ENCODE measurements at places on chromosomes 3 and 15. TPM values are rescaled to one million over a fixed set of nuclear protein-coding genes. Genes with fewer than 3 reads are reported as not detected.

GRCh38 chr3:170360916-170361315 is 3.4 kb downstream of the SKIL start:
- H3K4me1 ChIP-seq: peaks cover 43% of the 10 kb centered on the region
- DNase-seq: no peak
- peak overlapping the region; percentile 90 for H3K27ac ChIP-seq
- no peaks in the 10 kb centered on the region for H3K27me3 ChIP-seq
- H3K4me3 ChIP-seq: peak overlapping the region; percentile 67

DNA sequence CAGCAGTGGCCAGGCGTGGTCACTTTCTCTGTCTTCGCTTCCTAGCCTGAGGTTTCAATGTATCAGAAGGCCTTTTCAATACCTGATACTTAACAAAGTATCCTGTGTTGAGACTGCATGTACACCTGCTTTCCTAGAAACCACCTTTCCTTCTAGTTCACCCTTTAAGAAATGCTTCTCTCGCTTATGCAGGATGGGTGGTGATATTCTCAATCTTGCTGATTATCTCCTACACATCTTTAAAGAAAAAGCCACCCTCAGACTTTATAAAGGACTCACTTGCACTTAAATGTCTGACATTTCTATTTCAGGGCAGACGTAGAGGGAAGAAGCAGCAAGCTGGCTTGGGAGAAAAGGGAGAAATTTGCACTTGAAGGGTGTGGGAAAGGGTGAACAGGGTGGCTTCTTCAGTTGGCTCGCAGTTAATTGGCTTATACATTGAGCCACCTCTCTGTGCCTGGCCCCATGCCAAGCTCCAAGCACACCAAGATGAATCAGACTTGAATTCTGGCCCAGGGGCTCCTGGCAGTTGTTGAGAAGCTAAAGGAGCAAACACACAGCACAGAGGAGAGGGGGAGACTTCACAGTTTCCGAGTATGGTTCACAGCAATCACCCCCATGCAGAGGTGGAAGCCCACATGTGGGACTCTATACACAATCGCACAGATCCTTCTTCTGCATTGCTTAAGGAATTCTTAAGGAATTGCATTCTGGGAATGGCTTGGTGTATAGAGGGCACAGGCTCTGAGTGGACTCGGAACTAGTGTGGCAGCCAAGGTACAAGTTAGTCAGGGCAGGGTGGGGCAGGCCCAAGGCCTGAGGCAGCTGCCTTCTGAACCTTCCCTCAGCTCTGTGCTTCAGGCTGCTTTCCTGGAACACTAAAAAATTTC is 1.3 kb downstream of the ARL6IP5 start:
- peak overlapping the region; percentile 68 for H3K27ac ChIP-seq
- no peaks in the 10 kb centered on the region for H3K27me3 ChIP-seq
- H3K4me1 ChIP-seq: peaks cover 78% of the 10 kb centered on the region
- H3K4me3 ChIP-seq: peak overlapping the region; percentile 80

DNA sequence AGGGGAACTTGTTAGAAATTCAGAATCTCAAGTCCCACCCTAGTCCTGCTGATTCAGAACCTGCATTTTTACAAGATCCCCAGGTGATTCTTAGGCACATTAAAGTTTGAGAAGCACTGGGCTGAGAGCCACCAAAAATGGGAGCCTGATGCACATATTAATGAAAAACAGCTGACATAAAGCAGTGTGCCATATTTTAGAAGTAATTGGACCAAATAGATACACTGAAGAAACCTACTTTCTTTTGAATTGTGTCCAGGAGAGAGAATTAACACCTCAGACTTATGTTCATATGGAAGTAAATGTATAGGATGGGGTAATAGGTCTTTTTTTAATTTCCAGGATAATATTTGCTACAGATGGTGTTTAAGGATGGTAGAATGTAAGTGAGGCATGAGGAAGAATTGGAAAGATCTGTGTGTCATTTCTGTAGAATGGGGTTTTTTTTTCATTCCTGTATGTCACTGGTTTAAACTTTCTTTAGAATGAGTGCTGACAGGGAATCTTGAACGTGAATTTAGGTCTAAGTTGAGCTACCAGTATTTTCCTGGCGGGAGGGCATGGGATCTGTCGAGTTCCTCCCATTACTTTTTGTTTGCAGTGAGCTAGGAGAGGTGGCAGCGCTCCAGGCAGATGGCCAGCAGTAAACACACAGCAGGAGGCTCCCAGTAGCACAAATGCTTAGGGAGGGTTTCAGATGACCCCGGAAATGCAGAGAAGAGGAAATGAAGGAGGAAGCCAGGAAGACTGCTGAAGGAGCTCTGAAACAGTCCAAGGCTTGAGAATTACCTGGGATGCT is 185.6 kb downstream of the PLCL2 start:
- no peak overlapping the region for H3K27ac ChIP-seq
- DNase-seq: no peak
- H3K4me3 ChIP-seq: no peak overlapping the region
- H3K27me3 ChIP-seq: no peaks in the 10 kb centered on the region
- H3K4me1 ChIP-seq: no peaks in the 10 kb centered on the region

DNA sequence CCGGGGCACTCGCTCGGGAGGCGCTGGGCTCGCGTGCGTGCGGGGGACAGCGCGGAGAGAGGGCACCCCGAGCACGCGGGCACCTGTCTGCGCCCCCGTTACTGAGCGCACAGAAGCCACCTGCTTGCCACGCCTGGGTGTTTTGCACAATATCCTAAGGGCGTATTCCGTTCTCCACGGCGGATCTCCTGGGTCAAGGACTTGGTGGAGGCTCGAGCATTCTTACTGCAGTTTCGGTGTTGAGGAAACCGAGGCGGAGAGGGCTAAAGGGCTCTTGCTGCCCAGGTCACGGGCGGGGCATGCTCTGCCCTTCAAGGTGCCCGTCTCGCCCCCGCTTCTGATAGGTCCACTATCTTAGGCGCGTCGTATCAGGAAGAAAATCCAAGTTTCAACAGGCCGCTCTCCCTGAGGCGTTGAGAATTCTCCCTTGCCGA is 526 bp downstream of the GPD1L start:
- H3K27me3 ChIP-seq: no peaks in the 10 kb centered on the region
- H3K4me1 ChIP-seq: peaks cover 17% of the 10 kb centered on the region
- no peaks in the 10 kb centered on the region for H3K36me3 ChIP-seq
- peak overlapping the region; percentile 63 for H3K4me3 ChIP-seq

DNA sequence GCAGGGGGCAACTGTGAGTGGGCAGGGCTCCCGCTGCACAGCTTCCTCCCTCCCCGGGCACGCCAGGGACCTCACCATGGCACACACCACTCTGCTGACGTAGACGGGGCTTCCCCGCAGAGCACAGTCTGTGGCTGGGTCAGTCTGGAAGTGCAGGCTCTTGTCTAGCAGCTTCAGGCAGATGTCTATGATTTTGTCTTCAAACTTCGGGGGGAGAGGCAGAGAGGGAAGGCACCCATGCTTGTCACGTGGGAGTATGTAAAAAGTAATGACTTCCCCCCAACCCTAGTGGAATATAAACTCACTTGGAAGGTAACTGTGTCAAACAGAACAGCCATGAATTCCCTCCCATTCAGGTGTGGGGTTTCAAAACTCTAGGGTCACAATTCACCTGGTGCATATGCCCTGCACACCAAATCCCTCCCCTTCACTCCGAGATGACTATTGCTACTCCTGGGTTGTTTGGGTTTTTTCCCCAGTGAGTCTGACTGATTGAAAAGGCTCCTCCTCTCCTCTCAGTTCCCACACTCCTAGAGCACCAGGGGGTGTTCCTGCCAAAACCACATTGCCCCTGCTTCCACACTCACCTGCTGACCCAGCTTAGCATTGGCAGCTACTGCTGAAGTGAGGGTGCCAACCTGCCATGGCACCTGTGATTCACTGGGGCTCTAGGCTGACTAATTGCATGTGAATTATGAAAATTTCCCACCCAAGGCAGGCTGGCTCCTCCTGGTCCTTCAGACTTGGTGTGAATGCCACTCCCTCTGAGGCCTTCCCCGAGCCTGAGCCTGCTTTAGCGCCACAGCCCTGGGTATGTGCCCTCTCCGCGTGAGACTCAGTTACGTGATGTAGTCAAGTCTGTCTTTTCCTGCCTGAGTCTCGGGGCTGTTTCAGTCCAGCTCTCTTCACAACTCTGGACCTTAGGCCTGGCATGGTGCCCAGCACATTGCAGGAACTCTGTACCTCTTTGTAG is 13.0 kb downstream of the TGM5 start:
- H3K27me3 ChIP-seq: peaks cover 3% of the 10 kb centered on the region
- H3K4me1 ChIP-seq: no peaks in the 10 kb centered on the region
- peak; percentile 30 for DNase-seq
- H3K36me3 ChIP-seq: no peaks in the 10 kb centered on the region
- no peak overlapping the region for H3K4me3 ChIP-seq

- no peak overlapping the region for H3K4me3 ChIP-seq
- no peak for DNase-seq
- peaks cover 5% of the 10 kb centered on the region for H3K27me3 ChIP-seq
- H3K27ac ChIP-seq: no peak overlapping the region
- no peaks in the 10 kb centered on the region for H3K4me1 ChIP-seq
- H3K36me3 ChIP-seq: no peaks in the 10 kb centered on the region
These were observed 199.7 kb downstream of the RPLP1 start for GRCh38 chr15:69652293-69652692.

DNA sequence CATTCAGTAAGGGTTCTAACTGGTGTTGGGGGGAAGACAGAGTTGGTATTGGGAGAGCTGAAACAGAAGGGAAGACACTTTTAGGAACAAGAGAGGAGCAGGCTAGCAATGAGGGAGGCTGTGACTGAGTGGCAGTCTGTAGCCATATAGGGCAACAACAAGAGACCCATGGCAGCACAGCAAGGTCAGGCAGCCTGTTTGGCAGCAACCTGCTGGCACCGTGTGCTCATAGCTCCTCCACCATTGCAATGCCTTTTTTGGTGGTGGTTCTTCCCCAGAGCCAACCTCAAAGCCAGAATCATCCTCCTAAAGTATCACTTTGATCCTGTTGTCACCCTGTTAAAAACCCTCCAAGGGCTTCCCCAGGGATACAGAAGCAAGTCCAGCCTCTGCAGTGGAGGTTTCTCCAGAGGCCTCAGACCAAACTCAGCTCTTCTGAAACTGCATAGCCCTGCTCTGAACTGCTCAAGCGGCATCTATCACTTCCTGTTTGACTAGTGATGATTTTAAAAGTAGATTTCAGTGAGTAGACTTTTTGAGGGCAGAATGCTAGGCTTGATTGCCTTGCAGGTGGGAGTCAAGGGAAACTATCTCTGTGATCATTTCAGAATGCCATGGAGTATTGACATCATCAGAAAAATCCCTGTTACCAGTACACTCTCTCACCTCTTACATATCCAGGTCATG is 176.9 kb downstream of the STAC start:
- H3K4me1 ChIP-seq: no peaks in the 10 kb centered on the region
- no peak overlapping the region for H3K27ac ChIP-seq
- no peak for DNase-seq
- no peak overlapping the region for H3K4me3 ChIP-seq

- no peaks in the 10 kb centered on the region for H3K4me1 ChIP-seq
- no peaks in the 10 kb centered on the region for H3K27me3 ChIP-seq
- DNase-seq: no peak
- no peak overlapping the region for H3K4me3 ChIP-seq
- H3K27ac ChIP-seq: no peak overlapping the region
These were observed 44.9 kb upstream of the ZNF385D start for GRCh38 chr3:21795921-21796320.

Gene SLC22A14
- 0.10 TPM for polyA plus RNA-seq

Gene RASL12
- not detected for polyA plus RNA-seq

Gene FOXL2
- not detected for polyA plus RNA-seq

Gene CHRNA3
- not detected for polyA plus RNA-seq

Gene RTF1
- polyA plus RNA-seq: 15.8 TPM

Gene TM6SF1
- 33.0 TPM for polyA plus RNA-seq
